ENCODE measurements at places on chromosomes 4 and X. TPM values are rescaled to one million over a fixed set of nuclear protein-coding genes. Genes with fewer than 3 reads are reported as not detected.

Gene FAM200B
- total RNA-seq, result 11.0 TPM

Gene CCSER1
- 39.5 TPM for total RNA-seq

Gene PHKA2
- 54.6 TPM for total RNA-seq

Gene GPR82
- not detected for total RNA-seq

DNA sequence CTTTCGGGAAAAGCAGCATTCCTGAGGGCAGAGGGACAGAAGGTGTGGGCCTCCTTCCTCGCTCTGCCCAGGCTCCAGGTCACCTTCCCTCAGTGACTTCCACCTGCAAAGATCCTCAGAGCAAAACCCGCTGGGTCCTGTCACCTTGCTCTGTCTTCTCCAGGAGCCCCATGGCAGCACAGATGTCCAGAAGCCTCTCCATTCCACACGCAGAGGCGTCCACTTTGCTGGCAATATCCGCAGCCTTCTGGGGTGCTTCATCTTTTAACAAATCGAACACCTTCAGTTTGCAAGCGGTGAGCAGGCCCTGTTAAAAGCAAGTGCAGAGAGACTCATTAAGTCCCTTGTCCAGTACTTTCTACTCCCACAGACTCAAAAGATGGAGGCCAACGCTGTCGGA lies 27.3 kb downstream of the ASMTL start:
- no peak for DNase-seq
- H3K27ac ChIP-seq, result no peak overlapping the region
- no peaks in the 10 kb centered on the region for H3K4me1 ChIP-seq
- no peak overlapping the region for H3K4me3 ChIP-seq
- peaks cover 4% of the 10 kb centered on the region for H3K36me3 ChIP-seq
- H3K27me3 ChIP-seq, result no peaks in the 10 kb centered on the region

DNA sequence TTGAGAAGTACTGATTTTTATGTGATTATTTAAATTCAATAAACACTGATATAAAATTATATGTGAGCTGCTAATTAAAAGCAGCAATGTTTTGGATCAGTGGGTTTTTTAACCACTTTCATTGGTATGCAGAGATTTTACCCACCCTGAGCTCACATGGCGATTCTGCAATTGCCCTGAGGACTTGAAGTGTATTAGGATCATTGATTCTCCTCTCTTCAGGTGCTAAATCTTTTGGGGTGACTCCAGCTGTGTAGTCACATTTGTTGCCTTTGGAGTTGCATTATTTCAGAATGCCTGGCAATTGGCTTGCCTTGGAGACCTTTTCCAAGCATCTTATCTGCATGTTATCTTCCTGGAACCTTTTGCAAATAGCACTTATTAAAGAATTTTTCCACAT lies 51.3 kb downstream of the UGT8 start:
- no peak overlapping the region for H3K27ac ChIP-seq
- H3K4me3 ChIP-seq, result no peak overlapping the region
- H3K27me3 ChIP-seq, result no peaks in the 10 kb centered on the region
- H3K4me1 ChIP-seq, result peaks cover 4% of the 10 kb centered on the region

GRCh38 chr4:13678186-13678924 lies 50.8 kb upstream of the BOD1L1 start:
- no peak overlapping the region for H3K4me3 ChIP-seq
- no peak for DNase-seq
- H3K27me3 ChIP-seq, result no peaks in the 10 kb centered on the region
- no peak overlapping the region for H3K27ac ChIP-seq
- H3K36me3 ChIP-seq, result no peaks in the 10 kb centered on the region

GRCh38 chrX:68844581-68844980 lies 15.8 kb downstream of the EFNB1 start:
- no peaks in the 10 kb centered on the region for H3K4me1 ChIP-seq
- no peak for DNase-seq
- H3K27ac ChIP-seq, result no peak overlapping the region
- no peaks in the 10 kb centered on the region for H3K27me3 ChIP-seq
- no peak overlapping the region for H3K4me3 ChIP-seq

DNA sequence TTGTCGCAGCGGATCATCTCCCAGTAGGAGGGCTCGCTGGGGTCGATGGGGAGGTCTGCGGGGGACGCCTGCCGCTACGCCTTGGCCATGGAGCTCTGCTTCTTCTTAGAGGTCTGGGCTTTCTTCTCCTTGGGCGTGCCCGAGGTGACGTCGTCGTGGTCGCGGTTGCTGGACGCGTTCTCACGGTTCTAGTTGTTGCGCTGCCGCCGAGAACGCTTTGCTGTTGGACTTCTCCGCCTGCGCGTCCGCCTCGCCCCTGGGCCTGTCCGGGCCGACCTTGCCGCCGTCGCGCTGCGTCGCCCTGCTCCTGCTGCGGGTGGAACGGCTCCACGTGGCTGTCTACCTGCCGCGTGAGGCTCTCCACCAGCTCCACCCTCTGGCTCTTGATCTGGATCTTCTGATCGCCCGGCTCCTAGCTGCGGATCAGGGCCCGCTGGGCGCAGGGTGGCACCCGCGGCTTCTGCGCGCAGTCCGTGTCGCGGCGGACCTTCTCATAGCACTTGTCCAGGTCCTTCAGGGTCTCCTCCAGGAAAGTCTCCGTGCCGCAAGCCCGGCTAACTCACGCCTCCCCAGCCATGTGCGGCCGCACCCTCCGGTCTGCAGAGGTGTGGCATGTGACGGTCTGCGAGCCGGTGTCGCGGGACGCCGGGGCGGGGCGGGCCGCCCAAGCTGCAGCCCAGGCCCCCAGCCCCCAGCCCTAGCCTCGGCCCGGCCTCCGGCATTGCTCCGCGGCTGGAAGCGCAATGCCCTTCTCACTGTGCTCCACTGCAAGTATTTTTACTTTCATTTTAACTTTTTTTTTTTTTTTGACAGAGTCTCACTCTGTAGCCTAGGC lies 40.5 kb upstream of the OGT start:
- no peaks in the 10 kb centered on the region for H3K36me3 ChIP-seq
- H3K27ac ChIP-seq, result no peak overlapping the region
- peak; percentile 60 for DNase-seq
- H3K27me3 ChIP-seq, result no peaks in the 10 kb centered on the region

- H3K4me3 ChIP-seq, result no peak overlapping the region
- no peaks in the 10 kb centered on the region for H3K27me3 ChIP-seq
- DNase-seq, result no peak
- H3K27ac ChIP-seq, result no peak overlapping the region
- H3K36me3 ChIP-seq, result no peaks in the 10 kb centered on the region
Measured at GRCh38 chr4:58981828-58982227, 1871.6 kb upstream of the IGFBP7 start.

GRCh38 chr4:48910511-48910910 lies 3.9 kb upstream of the OCIAD2 start:
- no peak for DNase-seq
- H3K36me3 ChIP-seq, result no peaks in the 10 kb centered on the region
- peaks cover 10% of the 10 kb centered on the region for H3K4me1 ChIP-seq
- H3K27me3 ChIP-seq, result no peaks in the 10 kb centered on the region

All from B cell (primary cell).